NCI-H1105 (cell line): ENCODE measurements at places on chromosomes 16 and 17.

DNA sequence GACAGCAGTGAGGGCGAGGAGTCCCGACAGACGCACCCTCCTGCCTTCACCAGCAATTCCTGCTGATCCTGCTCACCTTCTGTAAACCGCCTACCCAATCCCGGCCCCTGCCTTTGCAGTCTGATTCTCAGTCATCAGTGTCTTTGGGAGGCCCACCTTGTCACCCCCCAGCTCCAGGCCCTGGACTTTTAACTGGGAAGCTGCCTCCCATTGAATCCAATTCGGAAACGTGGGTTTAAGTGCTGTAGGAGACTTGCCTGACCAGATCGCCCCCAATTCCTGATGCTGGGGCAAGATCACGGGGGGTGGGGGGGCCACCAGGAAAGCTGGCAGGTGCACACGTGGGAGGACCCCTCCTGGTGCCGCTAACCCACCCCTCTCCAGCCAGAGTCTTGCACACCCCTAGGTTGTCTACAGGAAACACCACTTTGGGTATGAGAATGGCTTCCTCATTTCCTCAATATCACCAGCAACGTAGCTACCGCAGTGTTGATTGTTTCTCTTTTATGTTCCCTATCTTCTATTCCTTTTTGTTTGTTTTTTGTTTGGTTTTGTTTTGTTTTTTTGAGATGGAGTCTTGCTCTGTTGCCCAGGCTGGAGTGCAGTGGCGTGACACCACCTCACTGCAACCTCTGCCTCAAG, 46.6 kb upstream of the CMIP start:
- DNase-seq: no peak

- no peak for DNase-seq
Observed at GRCh38 chr16:26667307-26667706, 399.4 kb upstream of the C16orf82 start.

DNA sequence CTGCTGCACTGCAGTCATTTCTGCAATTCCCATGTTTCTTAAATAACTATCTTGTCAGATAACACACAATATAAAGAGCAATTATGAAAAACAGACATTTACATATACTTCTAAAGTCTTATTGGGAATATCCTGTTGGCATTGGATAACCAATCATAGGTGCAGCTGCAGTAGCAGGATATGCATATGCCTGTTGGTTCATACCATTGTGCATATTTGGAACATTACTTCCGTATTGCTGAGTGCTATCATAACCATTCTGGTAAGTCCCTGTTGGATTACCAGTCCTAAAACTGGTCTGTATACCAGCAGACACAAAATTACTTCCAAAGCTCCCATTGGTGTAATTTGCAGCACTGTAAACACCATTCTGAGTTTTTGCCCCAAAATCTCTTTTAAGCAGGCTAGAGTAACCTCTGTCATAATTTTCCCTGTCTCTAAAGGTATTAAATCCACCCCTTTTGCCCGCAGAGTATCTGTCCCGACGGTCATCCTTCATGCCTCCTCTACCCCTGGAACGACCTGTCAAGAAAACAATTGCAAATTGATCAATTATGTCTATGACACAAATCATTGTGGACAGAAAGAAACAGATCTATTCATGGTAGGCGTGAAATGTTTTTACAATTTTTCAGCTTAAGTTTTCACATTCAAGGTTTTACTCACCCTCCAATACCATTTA, 3.1 kb upstream of the POLG2 start:
- DNase-seq: no peak

DNA sequence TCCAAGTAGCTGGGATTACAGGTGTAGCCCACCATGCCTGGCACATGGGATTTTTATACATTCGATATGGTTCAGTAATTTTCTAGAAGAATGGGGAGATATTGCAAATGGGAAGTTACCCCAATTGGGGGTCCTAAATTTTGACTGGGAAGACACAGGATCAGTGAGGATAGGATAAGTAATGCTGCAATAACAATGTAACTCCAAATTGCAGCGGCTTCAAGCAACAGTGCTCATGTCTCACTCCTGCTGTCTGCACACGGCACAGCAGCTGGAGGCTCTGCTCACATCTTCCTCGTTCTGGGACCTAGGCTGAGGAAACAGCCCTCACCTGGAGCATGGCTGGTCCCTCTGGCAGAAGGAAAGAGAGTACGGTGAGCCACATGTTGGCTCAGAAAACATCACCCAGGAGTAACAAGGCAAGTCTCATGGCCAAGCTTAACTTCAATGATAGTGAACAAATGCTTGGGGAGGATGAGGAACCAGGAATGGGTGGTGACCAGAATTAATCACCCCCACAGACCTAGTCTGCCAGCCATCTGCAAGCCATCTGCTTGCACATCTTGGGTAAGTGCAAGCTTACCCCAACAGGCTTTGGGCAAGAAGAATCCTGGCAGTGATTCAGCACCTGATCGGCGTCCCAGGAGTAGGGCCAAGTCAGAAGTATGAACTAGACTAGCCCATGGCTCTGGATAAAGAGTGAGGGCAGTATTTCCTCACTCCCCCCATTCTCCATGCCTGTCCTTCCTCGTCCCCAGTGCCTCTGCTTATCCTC, 229.2 kb downstream of the COPRS start:
- DNase-seq: no peak

- DNase-seq: no peak
Observed at GRCh38 chr16:10981697-10982216, 37.4 kb downstream of the CLEC16A start.

- no peak for DNase-seq
Observed at GRCh38 chr16:87583453-87584131, 18.7 kb upstream of the JPH3 start.

- DNase-seq: peak; percentile 88
Observed at GRCh38 chr17:74011966-74012365, 191.5 kb upstream of the RPL38 start.

DNA sequence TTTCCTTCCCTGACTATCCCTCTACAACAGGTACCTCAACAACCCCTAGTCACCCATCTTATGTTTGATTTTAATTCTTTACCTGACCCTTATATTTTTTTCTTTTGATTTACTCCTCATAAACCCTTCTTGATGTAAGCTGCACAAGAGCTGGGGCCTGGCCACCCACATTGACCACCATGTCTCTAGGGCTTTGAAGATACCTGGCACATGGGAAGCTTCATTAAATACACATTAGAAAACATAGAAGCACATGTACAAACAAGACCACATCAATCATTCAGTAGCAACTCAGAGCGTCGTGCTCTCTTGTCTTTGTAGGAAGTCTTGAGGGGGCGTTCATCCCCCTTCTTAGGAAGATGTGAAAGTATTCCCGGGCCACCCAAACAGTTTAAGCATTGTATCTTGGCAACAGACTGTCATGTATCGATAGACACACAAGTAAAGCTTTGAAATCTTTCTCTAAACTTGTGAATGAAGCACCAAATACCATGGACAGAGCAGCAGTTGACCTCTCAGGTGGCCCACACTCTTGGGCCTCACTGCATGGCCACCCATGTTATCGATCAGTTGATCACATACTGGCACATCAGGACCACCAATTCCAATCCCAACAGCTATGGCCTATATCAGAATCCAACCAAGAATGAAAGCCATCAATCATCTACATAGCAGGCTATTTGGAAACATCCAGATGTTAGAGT, 183.6 kb downstream of the ZFHX3 start:
- DNase-seq: no peak

- DNase-seq: peak; percentile 5
Observed at GRCh38 chr16:67150047-67150832, 558 bp downstream of the B3GNT9 start.

DNA sequence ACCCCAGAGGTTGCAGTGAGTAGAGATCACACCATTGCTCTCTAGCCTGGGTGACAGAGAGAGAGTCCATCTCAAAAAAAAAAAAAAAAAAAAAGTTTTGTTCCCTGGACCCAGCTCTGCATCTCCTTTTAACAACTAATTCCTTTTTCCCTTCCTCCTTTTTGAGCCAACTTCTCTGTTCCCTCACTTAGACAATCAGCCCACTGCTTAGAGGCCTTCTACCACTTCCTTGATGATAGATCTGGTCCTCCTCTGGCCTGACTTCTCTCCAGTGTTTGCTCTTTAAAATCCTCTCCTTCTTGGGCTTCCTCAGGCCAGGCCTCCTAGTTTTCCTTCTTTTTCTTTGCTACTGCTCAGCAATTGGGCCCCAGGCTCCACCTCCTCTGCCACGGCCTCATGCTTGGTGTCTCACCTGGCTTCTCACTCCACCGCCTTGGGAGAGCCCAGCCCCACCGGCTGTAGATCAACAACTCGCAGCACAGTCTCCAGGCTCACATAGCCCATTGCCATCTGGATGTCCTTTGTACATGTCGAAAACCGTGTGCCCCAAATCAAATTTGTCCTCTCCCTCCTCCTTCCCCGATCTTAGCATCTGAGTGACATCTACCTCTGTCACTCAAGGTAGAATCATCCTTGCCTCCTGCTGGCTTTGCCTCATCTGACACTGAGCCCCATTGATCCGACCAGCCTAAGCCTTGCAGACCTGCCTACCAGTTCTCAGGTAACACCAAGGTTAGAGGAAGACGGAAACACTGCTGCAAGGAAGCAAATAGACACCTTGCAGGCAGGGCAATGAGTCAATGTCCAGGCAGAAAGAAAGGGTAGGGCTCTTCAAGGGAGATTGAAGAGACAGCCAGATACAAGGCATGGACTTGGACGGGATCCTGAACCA, 17.4 kb downstream of the ARHGAP27 start:
- no peak for DNase-seq

GRCh38 chr16:30700491-30700890, 1.5 kb downstream of the SRCAP start:
- DNase-seq: no peak

GRCh38 chr17:72634621-72635020, 457.9 kb downstream of the SLC39A11 start:
- DNase-seq: no peak

DNA sequence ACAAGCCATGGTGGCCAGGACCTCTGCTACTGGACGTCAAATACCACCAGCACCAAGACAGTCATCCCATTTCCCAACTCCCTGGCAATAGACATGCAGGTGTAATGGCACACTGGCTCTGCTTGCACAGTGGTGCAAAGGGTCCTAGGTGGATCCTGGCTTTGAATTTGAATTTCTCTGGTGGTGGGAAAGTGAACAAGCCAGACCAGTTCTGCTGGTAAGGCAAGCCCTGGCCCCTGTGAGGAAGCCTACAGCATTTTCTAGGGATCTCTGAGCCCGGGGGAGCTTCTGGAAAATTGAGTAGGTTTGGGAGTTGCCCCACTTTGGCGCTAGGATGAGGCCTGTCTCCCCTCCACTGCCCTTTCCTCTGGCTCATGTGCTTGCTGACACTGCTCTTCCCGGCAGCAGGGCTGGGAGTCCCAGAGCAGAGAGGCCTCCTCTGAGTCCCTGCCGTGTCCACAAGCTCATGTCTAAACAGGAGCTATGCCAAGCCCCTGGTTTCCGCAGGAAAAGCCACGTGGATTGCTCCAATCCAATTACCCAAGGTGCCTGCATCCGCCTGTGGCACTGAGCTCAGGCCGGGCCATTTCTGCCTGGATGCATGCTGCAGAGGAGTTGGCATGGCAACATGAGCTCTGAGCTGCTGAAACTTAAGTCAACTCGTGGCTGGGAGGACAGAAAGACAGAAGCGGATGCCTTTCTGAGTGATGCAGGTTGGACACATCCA, 67.0 kb downstream of the PRMT7 start:
- DNase-seq: no peak

DNA sequence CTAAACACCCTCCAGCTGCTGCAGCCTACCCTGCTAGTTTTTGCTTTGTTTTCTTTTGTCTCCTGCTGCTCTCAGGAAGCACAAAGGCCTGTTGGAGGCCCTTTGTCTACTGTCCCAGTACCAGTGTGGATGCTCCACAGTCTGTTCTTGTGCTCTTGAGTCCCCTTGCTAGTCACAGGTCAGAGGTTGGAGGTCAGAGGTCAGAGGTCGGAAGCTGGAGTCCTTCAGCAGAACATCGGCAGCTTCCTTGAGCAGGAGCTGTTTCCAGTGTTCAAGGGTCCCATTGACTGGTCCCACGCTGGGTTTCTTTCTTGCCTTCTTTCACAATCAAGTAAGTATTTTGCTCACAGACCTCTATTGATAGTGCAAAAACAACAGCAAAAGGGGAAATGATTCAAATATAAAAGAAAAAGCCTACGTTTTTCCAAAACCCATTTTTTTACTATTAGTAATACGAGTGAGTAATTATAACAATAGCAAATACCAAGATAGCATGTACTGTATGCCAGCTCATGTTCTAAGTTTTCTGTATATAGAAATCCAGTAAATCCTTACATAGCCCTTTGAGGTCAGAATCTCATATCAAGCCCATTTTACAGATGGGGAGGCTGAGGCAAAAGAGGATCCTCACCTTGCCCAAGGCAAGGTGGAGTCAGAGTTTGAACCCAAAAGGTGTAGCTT, 10.9 kb upstream of the IL34 start:
- no peak for DNase-seq

- no peak for DNase-seq
Observed at GRCh38 chr17:76826330-76827068, 41.7 kb upstream of the MGAT5B start.

- no peak for DNase-seq
Observed at GRCh38 chr17:28937044-28937729, 14.1 kb downstream of the PHF12 start.

DNA sequence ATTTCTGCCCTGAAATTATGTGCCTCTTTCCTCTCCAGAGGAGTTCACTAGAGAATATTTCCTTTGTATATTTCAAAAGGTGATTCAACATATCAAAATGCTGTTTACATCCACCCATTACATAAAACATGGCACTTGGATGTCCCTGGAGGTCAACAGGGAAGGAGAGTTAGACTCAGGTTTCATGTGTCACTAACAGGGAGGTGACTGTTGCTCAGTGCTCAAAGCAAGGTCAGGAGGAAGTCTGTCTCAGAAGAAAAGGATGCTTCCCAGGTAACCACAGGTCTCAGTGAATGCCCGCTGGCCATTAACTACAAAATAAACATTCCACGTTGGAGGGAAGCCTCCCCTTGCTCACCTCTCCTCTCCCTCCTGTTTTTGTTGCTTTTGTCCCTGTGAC, 198.6 kb downstream of the AXIN2 start:
- no peak for DNase-seq

DNA sequence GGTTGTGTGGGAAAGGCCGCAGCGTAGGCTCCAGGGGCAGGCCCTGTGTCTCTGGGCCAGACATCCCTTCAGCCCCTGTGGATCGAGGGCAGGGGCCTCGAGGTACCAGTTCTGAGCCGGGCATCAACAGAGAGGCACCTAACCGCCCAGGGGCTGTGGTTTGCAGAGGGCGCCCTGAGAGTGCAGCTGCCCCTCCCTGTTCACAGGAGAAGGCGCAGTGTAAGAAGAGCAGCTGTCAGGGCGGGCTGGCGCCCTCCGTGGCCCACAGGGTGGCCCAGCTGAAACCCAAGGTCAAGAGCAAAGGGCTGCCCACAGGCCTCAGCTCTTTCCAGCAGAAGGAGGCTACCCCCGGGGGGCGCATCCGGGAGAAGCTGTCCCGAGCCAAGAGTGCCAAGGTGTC, 56.5 kb downstream of the ACTG1 start:
- no peak for DNase-seq

- DNase-seq: peak; percentile 46
Observed at GRCh38 chr17:8223356-8224126, 13.2 kb upstream of the AURKB start.

- no peak for DNase-seq
Observed at GRCh38 chr17:75552425-75553294, 27.2 kb downstream of the LLGL2 start.
